ENCODE measurements at places on chromosomes 6 and 20.

DNA sequence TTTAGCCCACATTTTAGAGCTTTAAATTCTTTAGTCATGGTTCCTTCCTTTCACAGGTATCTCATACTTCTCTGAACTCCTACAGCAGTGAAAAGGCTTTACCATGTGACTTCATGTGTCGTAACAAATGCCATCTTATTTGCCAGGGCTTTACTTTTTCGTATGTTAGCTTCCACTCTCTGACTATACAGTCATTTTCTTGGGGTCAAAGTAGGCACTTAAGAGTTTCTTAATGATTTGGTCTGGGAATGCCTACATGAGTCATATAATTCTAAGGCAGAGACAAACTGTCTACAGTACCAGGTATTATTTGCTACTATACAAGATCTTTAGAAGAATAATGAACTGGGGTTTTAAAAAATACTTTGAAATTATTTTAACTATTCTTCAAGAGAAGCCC is 15.0 kb downstream of the RAB23 start:
- no peak for DNase-seq

DNA sequence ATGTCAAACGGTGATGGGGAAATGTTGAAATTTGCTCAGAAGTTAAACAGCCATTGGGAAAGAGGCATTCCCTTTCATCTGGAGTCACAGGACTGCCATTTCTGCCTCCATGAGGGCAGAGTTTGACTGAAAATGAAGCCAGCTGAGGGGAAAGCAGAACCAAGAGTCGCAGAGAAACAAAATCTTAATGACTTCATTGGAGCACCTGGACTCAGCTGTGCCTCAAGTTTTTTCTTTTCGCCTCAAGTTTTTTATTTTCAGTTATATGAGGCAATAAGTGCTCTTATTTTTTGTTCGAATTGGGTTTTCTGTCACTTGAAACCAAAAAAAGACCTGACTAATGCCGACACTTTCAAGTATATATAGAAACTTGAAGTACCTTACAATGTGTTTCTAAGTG is 161.3 kb downstream of the PKHD1 start:
- no peak for DNase-seq

DNA sequence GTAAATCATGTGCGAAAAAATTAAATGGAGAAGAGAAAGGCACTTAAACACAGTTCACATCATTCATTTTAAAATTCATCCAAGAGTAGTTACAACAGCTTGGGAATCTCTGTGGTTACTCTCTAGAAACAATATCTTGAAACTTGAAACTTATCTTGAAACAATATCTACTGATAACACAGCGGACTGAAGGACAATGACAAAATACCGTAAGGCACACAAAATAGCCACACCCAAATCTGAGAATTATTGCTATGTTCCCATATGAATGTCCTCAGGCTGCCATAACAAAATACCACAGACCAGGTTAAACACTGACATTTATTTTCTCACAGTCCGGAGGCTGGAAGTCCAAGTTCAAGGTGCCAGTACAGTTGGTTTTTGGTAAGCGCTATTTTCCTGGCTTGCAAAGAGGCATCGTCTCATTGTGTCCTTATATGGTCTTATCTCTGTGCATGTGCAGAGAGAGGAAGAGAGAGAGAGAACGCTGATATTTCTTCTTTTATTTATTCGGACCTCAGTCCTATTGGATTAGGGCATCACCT is 122.5 kb upstream of the BTBD3 start:
- DNase-seq = no peak

DNA sequence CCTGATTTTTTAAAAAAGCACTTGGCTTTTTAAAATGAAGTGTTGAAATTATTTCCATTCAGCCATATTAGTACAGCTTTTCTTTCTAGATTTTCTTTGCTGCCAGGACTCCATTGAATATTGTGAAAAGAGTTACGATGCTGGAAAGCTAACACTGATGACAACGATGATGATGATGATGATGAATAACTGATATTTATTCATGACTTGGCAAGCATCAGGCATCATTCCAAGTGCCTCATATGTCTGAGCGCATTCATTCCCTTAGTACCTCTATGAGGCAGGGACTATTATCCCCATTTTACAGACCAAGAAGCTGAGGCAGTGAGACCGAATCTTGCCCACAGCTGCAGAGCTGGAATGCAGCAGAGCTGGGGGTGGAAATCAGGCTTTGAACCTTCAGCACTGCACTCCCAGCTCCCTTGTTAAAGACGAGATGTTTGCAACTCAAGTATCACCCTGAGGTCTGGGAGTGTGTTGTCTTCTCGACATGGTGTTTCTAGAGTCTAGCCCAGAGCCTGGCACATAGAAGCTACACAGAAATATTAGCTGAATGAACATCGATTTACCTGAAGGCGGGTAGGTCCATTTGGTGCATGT is 85.5 kb upstream of the FRMD1 start:
- no peak for DNase-seq

DNA sequence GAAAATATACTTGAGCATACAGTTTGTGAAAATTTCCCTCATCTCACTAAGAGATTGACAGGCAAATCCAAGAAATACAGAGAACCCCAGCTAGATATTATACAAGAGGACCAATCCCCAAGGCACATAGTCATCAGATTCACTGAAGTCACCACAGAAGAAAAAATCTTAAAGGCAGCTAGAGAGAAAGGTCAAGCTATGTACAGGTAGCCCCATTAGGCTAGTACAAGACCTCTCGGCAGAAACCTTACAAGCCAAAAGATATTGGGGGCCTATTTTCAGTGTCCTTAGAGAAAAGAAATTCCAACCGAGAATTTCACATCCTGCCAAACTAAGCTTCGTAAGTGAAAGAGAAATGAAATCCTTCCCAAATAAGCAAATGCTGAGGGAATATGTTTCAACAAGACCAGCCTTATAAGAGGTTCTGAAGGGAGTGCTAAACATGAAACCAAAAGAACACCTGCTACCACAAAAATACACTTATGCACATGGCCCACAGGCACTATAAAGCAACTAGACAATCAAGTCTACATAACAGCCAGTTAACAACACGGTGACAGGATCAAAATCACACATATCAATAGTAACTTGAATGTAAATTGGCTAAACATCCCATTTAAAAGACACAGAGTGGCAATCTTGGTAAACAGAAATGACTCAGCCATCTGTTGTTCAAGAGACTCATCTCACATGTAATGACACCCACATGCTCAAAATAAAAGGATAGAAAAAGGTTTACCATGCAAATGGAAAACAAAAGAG is 96.3 kb downstream of the FHL5 start:
- no peak for DNase-seq

DNA sequence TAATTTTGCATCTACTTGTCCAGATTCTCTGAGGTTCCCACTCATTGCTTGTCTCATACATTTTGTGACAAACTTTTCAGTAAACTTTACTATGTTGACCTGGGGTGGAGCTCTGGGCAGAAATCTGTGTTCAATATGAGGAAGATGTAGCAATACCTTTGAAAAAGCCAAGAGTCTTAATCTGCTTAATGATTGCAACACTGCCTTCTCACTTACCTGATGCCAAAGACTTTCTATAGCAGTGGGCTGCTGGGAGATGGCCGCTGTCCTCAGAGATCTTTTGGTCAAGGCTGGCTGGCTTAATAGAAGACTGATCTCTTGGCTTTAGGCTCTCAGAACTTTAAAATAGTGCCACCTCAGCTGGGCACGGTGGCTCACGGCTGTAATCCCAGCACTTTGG is 70.1 kb upstream of the RBM24 start:
- no peak for DNase-seq

DNA sequence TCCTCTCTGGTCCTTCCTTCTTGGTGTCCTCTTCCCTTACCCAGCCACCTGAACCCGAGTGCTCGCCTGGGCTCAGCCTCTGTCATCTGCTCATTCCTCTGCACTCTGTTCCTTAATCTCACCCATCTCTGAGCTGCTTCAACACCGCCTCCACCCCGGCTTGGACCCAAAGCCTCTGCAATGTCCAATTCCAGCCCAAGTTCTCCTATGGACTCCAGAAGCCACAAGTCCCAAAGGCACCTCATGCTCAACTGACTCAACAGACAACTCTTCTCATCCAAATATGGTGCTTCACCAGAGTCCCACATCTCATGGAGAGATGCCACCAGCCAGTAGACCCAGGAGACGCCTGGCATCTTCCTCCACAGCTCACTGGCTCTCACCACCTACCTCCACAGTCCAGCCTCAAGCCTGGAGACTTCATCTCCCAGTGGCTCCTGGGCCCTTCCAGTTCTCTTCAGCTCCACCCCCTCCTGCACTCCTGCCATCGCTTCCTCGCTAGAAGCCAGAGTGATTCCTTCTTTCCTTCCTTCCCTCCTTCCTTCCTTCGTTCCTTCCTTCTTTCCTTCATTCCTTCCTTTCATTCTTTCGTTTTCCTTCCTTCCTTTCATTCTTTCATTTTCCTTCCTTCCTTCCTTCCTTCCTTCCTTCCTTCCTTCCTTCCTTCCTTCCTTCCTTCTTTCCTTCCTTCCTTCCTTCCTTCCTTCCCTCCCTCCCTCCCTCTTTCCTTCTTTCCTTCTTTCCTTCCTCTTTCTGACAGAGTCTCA is 40.9 kb upstream of the NNAT start:
- no peak for DNase-seq

DNA sequence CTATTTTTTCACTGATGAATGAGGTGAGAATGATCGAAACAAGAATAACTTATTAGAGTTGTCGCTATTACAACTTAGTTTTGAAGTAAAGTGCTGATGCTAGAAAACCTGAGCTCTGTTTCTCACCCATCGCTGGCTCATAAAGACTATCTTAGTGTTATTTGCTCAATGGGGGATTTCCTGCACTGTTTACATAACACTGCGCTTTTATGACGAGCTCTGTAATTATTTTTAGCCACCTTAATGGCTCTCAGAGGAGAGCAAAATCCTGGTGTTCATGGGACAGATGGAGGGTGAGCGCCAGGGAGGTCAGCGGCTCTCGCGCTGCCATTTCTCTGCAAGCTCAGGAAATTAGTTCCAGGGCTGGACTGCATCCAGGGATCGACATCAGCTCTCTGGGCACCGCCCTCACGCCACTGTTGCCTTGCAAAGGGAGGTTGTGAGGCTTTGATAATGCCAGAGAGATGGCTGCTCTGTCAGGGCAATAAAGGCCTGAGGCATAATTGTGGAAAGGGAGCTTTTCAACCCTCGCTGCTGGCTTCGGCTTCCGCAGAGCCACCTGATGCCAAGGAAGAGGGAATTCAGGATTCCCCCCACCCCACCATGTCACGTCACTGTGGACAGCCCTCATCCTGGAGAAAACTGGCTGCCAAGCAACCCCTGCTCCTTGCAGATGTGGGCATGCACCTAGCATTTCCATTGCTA is 72.0 kb downstream of the DACT2 start:
- no peak for DNase-seq

- DNase-seq = no peak
Measured at GRCh38 chr6:155493694-155494143, 38.1 kb upstream of the NOX3 start.

GRCh38 chr6:116409756-116410155 is 39.0 kb downstream of the DSE start:
- DNase-seq = no peak

DNA sequence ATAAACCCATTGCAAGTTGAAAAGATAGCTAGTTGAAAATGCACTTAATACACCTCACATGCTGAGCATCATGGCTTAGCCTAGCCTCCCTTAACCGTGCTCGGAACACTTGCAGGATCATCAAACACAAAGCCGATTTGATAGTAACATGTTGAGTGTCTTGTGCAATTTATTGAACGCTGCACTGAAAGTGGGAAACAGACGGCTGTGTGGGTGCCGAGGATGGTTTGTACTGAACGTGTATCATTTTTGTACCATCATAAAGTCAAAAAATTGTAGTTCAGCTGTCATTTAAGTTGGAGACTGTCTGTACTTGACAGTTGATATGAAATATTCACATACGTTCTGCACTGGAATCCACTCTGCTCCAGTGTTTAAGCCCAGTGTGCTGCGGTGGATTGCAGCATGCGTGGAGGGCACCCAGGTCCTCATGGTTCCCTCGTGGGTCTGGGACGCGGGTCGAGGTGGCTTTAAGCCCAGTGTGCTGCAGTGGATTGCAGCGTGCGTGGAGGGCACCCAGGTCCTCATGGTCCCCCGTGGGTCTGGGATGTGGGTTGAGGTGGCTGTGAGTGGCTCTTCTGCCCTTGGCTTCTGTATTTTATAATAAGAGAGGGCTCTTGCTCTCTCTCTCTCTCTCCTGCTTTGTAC is 77.0 kb downstream of the CDH4 start:
- DNase-seq = no peak

DNA sequence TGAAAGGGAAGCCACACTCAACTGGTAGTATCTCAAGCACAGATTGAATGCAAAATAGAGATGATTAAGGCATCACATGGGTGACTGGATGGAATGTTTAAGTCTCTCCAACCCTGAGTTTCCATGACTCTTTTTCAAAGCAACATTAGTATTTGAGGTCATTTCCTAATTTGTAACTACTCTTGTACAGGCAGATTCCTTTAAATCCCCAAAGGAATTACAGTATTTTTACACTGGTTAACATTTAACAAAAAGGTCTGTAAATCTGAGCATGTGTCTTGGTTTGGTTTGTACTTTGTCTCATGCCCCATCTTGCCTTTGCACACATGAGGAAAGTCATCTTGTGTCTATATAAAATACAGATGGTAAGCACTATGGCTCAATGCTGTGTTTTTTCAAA is 15.1 kb downstream of the RMND1 start:
- DNase-seq = no peak

GRCh38 chr6:150535151-150535804 is 64.4 kb upstream of the PLEKHG1 start:
- no peak for DNase-seq

DNA sequence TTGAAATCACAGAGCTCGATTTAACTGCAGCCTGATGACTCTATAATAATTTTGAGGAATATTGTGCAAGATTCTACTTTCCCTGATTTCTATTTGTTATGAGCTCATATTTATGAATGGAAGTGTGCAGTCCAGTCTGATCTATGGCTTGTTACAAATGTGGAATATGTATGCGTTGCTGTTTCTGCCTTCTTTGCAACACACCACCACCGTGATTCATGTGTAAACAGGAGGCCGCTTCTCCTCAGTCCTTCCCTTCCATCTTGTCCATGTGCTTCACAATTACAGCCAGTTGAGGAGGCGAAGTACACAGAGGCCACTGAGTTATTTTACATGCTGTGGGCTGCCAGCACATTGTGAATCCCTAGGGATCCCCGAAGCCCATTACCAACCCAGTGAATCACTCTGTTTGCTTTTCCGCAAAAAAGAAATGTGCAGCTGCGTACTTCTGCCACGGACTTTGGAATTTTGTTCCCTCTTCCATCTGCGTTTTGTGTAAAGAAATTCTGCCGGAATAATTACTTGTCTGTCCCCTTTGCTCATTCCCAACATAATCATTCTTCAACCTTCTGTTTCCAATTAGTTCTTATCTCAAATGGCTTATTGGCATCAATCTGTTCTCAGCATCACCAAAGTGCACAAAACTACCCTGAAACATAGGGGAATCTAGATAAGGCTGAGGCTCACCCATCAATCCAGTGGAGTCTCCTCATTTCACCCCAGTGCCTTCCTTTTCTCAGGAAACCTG is 551.6 kb upstream of the CITED2 start:
- no peak for DNase-seq
